ENCODE measurements at places on chromosomes 3 and 15. TPM values are rescaled to one million over a fixed set of nuclear protein-coding genes. Genes with fewer than 3 reads are reported as not detected.

Gene LSMEM2
- polyA plus RNA-seq, result 1.5 TPM

Gene COMMD2
- polyA plus RNA-seq, result 61.1 TPM

DNA sequence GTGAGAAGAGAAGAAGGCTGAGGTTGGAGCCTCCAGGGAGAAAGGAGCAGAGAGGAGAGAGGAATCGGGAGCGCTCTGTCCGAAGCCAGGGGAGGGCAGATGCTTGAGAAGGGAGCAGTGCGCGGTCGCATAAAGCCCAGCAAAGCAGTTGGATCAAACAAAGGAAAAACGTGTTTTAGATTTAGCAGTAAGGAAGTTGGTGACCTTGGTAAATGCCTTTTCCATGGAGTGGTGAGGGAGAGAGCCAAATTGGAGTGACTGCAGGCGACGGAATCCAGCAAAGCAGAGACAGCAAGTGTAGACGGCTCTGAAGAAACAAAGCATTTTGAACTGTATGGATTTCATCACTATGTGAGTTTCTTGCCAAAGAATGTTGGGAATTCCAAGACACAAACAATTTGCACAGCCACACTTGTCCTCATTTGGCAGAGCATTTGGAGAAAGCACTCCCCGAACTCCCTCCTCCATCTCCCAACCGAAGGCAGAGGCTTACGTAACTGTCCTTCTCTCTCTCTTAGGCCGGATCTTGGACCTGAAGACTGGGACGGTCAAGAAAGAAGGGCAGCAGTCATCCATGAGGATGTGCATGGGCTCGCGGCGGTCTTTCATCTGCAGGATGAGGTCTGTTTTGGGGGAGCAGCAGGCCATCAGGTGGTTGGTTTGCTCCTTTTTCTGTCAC lies 103.6 kb downstream of the ARNT2 start:
- DNase-seq, result no peak

DNA sequence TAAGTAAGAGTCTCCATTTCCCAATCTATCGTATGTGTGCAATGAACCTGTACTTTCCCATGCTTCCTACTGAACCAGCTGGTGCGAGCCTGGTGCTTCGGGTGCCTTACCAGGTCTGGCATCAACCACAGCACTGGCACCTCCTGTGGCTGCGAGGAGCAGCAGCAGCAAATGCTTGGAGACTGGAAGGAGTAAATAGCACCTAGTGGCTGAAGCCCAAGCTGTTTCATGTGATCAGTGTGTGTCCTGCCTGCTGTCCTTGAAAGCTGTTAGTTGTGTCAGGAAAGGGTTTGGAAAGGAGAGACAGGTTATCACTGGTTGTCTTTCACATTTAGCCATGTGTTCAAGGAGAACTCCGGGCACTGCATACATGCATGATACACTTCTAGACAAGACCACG lies 31.8 kb downstream of the PCOLCE2 start:
- peak; percentile 79 for DNase-seq

DNA sequence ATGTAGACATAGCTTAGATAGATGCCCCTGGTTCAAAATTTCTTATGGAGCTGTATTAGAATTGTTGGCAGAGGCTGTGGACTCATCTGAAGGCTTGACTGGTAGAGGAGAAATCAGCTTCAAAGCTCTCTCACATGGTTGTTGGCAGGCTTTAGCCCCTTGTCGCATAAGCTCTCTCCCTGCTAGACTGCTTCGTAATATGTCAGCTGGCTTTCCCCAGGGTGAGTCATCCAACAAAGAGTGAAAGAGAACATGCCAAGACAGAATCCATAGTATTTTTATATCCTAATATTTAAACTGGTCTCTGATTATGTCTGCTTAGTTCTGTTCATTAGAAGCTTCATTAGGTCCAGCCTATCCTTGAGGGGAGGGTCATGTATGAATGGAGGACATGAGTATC lies 427.4 kb upstream of the NAALADL2 start:
- no peak for DNase-seq

Measured in GM23338 (cell line).